ENCODE measurements at places on chromosomes 12 and 14. TPM values are rescaled to one million over a fixed set of nuclear protein-coding genes. Genes with fewer than 3 reads are reported as not detected.
A peak's percentile ranks its signal among the peaks of the same experiment; 100 is the strongest.

The SVOP gene
- 0.04 TPM for polyA plus RNA-seq

- DNase-seq, result peak; percentile 26
These were observed at the start of gene SYNE3 for GRCh38 chr14:95516554-95517181. Gene SYNE3 (minus strand): TSS chr14:95516650. CDS start chr14:95475821, 40,829 bp downstream.

The GPR84 gene
- polyA plus RNA-seq, result not detected

DNA sequence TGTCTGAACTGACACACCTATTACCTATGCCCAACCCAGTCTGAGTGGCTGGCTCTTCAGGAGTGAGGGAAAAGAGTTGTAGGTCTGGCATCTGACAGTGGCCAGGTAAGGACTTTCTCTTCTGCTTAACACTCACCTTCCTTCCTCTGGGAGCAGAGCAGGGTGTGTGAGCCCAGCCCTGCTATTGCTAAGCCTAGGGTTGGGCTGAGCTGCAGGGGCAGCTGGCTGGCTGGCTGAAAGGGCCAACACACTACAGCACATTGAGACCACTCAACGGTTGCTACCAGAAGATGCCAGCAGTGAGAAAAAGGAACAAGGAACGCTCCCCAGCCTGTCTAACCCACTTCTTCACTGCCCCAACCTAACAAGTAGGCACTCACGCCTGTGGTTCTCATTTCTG lies 201.2 kb downstream of the DPF3 start:
- no peak for DNase-seq

DNA sequence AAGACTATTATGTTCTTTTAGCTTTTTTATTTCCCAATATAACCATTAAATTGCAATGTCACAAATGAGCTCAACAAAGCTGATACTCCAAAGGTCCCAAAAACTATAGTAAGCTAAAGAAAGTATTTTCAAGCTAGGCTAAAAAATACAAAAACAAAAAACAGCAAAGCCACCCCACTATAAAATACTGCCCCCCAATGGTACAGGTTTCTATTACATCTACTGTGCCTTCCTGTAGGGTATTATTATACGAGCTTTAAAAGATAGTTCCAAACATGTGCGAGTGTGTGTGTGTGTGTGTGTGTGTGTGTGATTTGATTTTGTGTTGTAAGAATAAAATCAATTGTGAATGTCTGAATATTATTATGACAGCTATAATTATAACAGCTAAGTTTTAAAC lies 1.1 kb downstream of the IFNG start:
- DNase-seq, result no peak

The ANG gene
- 24.5 TPM for polyA plus RNA-seq

- no peak for DNase-seq
These were observed 345.2 kb upstream of the KITLG start for GRCh38 chr12:88925454-88925853.

- no peak for DNase-seq
These were observed 109.1 kb downstream of the C12orf50 start for GRCh38 chr12:87920139-87920538.

DNA sequence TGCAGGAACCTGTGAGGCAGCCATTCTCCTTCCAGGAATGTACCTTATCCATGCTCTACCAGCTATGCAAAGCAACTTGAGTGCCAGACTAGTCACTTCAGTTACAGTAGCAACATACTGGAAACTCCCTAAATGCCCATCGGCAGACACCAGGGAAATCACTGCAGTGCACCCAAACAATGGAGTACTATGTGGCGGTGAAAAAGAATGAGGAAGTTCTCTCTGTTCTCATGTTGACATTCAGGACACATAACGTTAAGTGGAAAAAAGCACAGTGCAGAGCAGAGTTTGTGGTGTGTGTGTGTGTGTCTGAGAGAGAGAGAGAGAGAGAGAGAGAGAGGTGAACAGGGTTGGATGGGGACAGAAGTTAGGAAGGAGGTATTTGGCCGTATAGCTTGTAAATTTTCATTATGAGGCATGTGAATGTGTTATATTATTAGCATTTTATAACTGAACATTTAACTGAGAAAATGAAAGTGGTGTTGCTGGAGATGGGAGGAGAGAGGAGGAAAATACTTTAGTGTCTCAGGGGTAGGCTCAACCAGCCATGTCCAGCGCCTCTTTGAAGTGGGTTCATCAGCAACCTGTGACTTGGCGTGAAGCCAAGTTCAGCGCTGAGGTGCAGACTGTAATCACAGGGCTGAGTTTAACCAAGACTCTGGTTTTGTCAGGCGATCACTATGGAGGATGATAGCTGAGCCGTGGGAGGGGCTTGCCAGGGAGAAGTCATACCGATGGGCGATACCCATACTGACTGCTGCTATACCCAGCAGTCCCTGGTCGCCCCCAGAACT lies 17.3 kb downstream of the TNFAIP2 start:
- DNase-seq, result peak; percentile 62

GRCh38 chr12:108825201-108825950 lies 32.0 kb downstream of the SSH1 start:
- DNase-seq, result no peak

The STAC3 gene
- polyA plus RNA-seq, result 1.5 TPM

- DNase-seq, result no peak
These were observed 59.8 kb upstream of the KIF21A start for GRCh38 chr12:39502726-39503125.

The ITGB7 gene
- 11.0 TPM for polyA plus RNA-seq

The DPPA3 gene
- not detected for polyA plus RNA-seq

GRCh38 chr14:65613131-65613650 lies 200.7 kb downstream of the FUT8 start:
- no peak for DNase-seq

The EID3 gene
- polyA plus RNA-seq, result 0.90 TPM

The ACSM4 gene
- not detected for polyA plus RNA-seq

GRCh38 chr12:116009805-116010204 lies 267.7 kb downstream of the MED13L start:
- no peak for DNase-seq

DNA sequence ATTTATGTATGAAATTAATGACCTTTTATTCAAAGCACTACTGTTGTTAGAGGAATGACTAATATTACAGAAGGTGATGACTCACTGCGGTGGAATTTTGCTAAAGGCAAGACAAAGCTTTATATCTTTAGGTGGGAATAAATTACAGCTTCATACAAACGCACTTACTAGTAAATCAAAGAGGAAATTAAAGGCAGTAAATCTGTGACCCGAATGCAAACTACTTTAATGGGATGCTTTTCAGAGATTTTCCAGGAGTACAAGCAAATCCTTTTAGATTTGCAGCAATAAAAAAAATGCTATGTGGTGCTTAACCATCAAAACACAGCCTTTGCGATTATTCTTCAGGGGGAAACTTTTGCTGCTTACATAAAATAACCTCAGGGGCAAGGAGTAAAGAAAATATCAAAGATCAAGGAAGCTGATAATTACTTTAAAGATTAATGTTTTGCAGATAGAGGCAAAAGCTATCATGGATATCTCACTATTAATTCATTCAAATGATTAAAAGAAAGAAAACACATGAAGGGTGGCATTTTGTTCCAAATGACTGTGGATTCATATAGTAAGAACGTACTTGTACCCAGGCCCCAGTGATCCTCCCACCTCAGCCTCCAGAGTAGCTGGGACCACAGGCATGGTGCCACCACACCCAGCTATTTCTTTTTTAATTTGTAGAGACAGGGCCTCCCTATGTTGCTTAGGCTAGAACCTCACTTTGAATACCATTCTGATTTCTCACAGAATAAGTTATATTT lies 98.9 kb downstream of the DENND5B start:
- DNase-seq, result no peak

DNA sequence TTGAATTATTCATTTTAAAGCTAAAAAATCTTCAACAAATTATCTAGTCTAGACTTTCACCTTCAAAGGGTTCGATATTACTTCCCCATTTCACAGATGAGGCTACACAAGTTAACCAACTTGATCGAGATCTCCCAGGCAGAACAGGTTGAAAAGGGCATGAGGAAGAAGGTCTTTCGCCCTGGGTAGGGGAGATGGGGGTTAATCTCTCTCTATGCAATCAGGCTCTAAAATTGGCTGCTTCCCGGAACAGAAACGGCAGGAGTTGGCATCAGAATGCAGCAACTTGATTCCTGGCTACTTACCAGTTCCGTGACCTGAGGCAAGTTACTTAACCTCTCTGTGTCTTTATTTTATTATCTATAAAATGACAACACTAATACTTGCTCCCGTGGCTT lies 2.4 kb upstream of the CISTR start:
- DNase-seq, result no peak

DNA sequence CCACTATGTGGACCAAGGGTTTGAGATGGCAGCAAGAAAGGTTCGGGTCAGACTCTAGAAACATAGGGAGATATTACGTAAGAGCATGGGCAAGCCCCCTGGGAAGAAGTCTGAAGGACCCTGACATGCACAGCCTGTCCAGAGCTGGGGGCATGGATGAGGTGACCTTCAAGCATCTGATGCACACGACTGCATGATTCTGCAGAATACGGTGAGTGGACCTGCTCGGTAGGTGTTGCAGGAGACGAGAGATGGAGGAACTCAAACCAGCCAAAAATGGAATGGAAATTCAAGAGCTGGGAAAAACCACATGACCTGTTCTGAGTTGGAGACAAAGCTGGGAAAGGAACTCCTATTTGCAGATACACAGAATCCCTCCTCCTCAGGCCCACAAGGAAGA lies 43.6 kb downstream of the ANO2 start:
- no peak for DNase-seq

DNA sequence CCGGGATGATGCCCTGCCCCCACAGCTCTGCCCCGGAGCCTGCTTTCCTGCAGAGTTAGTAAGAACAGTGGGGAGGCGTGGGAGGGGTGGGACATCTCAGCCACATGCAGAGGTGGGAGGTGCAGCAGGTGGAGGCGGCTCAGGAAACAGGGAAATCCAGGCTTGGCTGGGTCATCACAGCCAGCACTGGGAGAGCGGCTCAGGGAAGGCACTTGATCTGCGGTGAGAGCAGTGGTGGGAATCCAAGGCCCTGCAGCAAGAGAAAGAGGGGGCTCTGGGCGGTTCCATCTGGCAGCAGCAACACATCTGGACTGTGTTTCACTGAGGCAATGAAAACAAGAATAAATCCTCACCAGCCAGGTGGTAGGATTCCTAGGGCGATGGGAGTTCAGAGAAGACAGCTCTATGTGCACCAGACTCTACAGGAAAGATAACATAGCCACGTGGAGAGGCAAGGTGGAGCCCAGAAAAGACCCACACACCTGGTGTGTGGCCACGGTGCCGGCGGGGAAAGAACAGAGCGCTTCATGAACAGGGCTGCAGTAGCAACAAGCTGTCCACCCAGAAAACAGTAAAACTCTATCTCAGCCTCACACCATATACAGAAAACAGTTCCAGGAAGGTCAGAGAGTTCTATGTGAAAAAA lies 57.6 kb downstream of the CCDC85C start:
- DNase-seq, result peak; percentile 83

The CLMN gene
- 33.1 TPM for polyA plus RNA-seq

- no peak for DNase-seq
These were observed 63.0 kb upstream of the CLMN start for GRCh38 chr14:95382747-95383146.

DNA sequence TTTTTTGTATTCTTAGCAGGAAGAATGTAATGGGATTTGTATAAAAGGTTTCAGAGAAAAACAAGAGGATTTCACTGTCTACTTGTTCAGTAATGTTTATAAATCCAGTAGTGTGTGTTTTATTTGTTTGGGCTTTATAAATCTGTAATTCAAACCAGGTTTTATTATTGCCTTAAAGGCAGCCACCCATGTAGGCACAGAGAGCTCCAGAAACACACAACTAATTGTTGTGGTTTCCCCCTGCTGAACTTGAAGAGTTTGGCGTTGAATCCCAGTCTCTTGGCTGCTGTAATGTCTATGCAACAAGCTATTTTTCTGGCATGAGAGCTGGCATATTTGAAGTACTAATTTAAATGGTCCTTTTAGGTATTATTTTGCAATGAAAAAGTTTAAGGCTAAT lies 63.4 kb upstream of the SLCO1C1 start:
- DNase-seq, result no peak

DNA sequence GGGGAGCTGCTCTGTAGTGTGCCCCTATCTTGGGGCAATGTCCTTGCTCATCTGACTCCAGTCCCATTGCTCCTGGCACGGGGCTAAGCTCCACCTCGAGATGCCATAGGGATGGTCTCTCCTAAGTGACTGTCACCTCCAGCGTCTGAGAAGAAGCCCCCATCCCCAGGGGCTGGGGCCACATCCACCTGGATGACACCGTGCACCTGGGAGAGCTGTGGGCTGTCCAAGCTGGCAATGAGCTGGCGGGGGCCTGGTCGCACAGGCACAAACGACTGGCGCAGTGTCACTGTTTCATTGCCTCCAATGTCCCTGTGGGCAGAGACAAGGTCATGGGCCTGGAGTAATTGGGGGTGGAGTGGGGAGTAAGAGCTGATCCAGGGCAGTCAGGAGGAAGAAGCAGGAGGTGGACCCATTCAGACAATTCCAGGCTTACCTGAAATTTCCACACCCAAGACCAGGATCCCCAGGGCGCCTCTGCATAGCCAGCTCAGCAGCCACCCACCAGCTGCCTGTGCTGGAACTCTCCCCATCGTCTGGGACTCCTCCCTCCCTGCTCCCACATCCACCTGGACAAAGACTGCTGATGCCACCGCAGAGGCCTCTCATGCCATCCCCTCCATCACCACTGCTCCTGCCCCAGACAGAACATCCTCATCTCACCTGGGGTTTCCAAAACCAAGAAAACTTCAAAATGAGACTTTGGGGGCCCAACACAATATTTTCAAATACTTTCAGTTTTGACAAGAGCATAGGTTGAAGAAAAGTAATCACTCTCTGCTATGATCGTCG lies 7.0 kb upstream of the TINF2 start:
- no peak for DNase-seq

DNA sequence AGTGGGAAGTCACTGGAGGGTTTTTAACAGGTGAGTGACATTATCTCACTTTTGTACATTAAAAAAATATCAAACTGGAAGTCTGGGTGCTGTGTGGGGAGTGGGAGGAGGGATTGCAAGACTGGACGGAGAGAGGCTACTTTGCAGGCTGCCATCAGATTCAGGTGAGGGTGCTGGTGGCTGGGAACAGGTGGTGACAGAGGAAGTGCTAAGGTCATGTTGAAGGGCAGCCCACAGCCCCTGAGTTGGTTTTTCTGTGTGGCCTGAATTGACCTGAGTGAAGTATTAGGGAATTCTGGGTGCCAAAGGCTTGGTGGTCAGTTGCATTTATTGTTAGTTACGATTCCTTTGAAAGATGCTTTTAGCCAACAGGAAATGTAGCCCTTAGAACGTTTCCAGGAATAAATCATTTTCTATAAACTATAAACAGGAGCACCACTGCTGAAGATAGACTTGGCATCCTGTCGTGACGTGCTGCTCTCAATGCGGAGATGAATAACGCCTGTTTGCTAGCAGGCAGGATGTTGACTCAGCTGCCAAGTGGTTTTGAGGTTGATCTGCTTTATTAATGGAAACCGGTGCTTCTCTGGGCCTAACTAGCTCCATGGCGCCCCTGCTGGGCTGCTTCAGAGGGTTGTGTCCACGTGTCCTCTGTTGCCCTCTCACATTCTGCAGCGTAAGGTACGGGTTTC lies 707.5 kb upstream of the TMEM132C start:
- DNase-seq, result no peak
